Islet precursor cell (in vitro differentiated cells): ENCODE measurements at places on chromosomes 11 and 22.

- DNase-seq, result no peak
Measured at GRCh38 chr11:22859756-22860155, 518 bp downstream of the CCDC179 start.

DNA sequence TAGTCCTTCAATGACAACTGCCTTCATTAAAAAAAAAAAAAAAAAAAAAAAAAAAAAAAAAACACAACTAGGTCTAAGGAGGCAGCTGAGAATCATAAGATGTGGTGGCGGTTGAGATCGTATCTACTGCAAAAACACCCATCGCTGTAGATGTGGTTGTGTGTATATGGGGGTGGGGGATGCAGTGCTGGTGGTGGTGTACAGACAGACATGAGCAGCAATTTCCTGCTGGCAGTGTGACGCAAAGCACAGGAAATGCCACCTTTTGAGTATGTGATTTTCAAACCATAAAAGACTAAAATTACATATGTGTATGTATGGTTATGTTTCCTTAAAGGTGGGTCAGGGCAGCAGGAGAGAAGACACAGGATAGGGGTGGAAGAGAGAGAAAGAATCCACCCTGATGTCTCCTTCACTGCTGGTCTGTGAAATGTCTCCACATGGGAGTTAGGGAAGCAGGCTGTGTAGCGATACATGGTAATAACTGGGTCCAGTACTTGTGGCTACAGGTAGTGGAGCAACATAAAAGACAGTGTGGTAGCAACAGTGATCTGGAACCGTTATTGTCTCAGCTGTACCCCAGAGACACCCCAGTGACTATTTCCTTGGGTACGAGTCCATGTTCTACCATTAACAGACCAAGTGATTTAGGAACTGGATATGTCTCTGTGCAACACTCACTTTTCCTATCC lies 57.9 kb downstream of the SYTL2 start:
- DNase-seq, result no peak

GRCh38 chr11:10294290-10294953 lies 403 bp upstream of the SBF2 start:
- peak; percentile 80 for DNase-seq

DNA sequence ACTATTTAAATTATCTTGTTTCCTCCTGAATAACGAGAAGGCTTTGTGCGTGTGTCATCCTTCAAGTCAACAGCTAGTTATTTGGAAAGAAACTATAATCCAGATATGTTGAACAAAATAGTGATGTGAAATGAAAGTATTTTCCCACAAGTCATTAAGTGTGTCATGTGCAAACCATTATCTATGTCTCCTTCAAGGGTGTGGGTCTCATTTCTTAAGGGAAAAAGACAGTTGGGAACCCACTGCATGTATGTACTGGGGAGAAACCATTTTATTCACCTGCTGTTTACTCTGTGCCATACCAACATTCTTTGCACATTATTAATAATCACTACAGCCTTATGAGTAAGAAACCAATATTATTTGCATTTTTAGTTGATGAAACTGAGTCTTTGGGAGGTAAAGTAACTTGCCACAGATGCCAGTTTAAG lies 145.3 kb upstream of the CTSC start:
- DNase-seq, result no peak

GRCh38 chr11:57294225-57295131 lies 30.3 kb downstream of the TNKS1BP1 start:
- no peak for DNase-seq

GRCh38 chr22:23106906-23107367 lies 34.9 kb downstream of the RSPH14 start:
- DNase-seq, result no peak

- DNase-seq, result no peak
Measured at GRCh38 chr22:26585104-26585790, 4.7 kb downstream of the TPST2 start.

DNA sequence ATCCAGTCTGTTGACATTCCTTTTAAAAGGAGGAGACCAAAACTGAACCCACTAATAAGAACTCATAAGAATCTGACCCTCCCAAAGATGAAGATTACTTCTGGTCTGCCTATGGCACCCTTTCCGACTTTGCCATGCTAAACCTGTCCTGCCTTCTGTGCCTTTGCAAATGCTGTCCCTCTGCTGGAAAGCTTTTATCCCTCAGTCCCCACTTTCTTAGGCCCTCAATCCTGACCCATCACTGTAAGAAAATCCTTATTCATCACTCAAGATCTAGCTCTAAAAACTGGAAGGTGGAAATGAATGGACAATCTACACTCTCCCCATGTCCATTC lies 10.4 kb downstream of the MPZL3 start:
- DNase-seq, result no peak

DNA sequence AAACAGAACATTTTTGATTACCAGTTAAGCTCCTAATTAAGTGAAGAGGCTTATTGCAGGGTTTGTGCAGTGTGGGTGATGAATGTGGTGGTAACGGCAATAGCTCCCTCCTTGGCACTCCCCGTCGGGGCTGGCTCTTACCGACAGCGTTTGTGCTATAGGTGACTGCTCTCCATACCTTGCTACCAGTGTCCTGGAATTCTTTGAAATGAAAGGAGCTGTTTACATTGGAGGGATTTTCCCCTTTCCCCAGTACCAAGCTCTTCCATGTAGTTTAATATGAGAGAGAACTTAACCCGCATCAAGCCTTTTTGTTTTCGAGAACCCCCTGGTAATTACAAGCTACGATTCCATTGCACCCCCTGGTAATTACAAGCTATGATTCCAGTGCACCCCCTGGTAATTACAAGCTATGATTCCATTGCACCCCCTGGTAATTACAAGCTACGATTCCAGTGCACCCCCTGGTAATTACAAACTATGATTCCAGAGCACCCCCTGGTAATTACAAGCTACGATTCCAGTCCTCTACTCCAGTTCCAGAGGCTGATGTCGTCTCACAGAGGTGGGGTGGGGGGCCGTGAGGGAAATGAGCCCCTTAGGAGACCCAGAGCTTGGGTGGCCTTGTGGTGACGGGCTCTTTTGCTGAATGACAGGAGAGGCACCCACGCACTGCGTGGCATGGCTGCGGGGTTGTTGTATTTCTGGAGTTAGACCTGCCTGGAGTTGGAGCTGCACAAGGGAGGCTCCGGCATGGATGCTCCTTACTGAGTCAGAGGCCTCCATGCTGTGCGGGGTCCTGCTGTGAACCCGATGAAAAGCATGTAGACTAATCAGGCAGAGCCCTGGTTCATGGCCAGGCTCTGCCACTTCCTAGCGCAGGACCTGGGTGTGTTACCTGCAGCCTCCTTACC lies 205.3 kb downstream of the TBC1D22A start:
- DNase-seq, result no peak

GRCh38 chr22:36065462-36065774 lies 36.8 kb upstream of the RBFOX2 start:
- no peak for DNase-seq
